GM12878 (cell line): ENCODE measurements at places on chromosomes 3 and 15.

- H3K36me3 ChIP-seq = no peaks in the 10 kb centered on the region
- no peaks in the 10 kb centered on the region for H3K27me3 ChIP-seq
- no peak for DNase-seq
- H3K27ac ChIP-seq = peak overlapping the region; percentile 91
- H3K4me1 ChIP-seq = no peaks in the 10 kb centered on the region
Observed at GRCh38 chr3:183698756-183699155, 1.2 kb downstream of the YEATS2 start.

GRCh38 chr15:89085289-89085926 is 2.8 kb upstream of the ABHD2 start:
- H3K4me3 ChIP-seq = no peak overlapping the region
- H3K36me3 ChIP-seq = no peaks in the 10 kb centered on the region
- no peak for DNase-seq
- no peak overlapping the region for H3K27ac ChIP-seq

DNA sequence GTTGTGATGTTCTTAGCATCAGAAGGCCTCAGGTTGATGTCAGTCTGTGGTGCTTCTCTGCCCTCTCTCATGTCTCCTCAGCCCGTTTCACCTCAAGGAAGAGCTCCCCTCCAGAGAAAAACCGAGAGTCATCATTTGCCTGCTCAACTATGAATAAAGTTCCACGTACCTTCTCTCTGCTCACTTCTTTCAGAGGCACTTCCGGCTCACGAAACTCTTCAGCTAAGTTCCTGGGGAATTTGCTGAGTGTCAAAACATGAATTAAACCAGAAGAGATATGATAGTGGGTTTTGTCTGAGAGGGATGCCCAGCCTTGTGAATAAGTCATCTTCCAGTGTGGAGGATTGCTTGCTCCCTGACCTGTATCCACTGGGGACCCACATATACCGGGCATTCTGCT is 37.7 kb downstream of the CCR4 start:
- peaks cover 6% of the 10 kb centered on the region for H3K4me1 ChIP-seq
- no peak for DNase-seq
- H3K27ac ChIP-seq = no peak overlapping the region
- no peaks in the 10 kb centered on the region for H3K36me3 ChIP-seq

- no peaks in the 10 kb centered on the region for H3K27me3 ChIP-seq
- no peak overlapping the region for H3K27ac ChIP-seq
- no peak overlapping the region for H3K4me3 ChIP-seq
- no peak for DNase-seq
Observed at GRCh38 chr15:55007561-55007960, 189.2 kb downstream of the RSL24D1 start.

GRCh38 chr3:43913036-43913948 is 222.6 kb downstream of the ABHD5 start:
- no peak overlapping the region for H3K27ac ChIP-seq
- no peak overlapping the region for H3K4me3 ChIP-seq
- H3K4me1 ChIP-seq = no peaks in the 10 kb centered on the region
- H3K27me3 ChIP-seq = no peaks in the 10 kb centered on the region
